Esophagus squamous epithelium (tissue), 5 donors: ENCODE measurements at places on chromosomes 1 and 21. TPM values are rescaled to one million over a fixed set of nuclear protein-coding genes. Genes with fewer than 3 reads are reported as not detected.

NBPF6 gene
- total RNA-seq = not detected

RPE65 gene
- total RNA-seq = not detected

GRCh38 chr1:83676106-83676505 lies 322.8 kb downstream of the TTLL7 start:
- no peak overlapping the region for H3K27ac ChIP-seq
- H3K27me3 ChIP-seq = no peaks in the 10 kb centered on the region
- H3K4me1 ChIP-seq = no peaks in the 10 kb centered on the region
- DNase-seq = no peak
- no peak overlapping the region for H3K4me3 ChIP-seq

DNA sequence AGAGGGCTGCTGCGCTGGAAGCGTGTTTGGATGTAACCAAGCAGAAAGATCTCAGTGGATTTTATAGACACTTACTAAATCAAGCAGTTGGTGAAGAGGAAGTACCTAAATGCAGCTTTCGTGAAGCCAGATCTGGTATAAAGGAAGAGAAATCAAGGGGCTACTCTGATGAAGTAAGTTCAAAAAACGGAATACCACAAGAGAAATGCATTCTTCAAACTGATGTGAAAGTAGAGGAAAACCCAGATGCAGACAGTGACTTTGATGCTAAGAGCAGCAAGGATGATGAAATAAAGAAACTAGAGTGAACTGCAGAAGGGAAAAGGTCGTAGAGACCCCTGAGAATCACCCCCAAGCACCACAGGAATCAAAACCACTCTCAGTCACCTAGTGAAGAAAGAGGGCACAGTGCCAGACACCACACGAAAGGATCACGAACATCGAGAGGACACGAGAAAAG lies 40.8 kb upstream of the NEXN start:
- DNase-seq = no peak
- no peaks in the 10 kb centered on the region for H3K36me3 ChIP-seq
- H3K27ac ChIP-seq = no peak overlapping the region
- H3K4me3 ChIP-seq = no peak overlapping the region
- H3K4me1 ChIP-seq = no peaks in the 10 kb centered on the region

DNA sequence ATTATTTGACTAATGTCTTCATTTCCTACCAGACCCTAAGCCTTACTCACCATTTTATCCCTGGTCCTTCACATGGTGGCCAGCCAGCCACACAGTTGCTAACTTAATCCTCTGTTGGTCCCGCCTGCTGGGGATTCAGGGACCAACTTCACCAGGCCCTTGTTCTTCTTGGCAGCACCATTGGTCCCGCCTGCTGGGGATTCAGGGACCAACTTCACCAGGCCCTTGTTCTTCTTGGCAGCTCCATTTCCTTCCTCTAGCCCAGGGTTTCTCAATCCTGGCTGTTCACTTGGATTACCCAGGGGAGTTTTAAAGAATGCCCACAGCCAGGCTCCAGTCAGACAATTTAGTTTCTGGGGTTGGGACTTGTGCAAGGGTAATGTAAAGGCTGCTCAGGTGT lies 233.1 kb upstream of the CSF3R start:
- no peaks in the 10 kb centered on the region for H3K27me3 ChIP-seq
- H3K27ac ChIP-seq = no peak overlapping the region
- H3K36me3 ChIP-seq = no peaks in the 10 kb centered on the region

- no peak overlapping the region for H3K27ac ChIP-seq
- no peaks in the 10 kb centered on the region for H3K4me1 ChIP-seq
- no peaks in the 10 kb centered on the region for H3K36me3 ChIP-seq
- DNase-seq = no peak
- H3K4me3 ChIP-seq = no peak overlapping the region
Observed at GRCh38 chr1:156172696-156173470, 19.5 kb downstream of the SEMA4A start.

- no peaks in the 10 kb centered on the region for H3K36me3 ChIP-seq
- H3K4me1 ChIP-seq = peaks cover 3% of the 10 kb centered on the region
- no peak for DNase-seq
Observed at GRCh38 chr1:94024104-94024792, 96.7 kb downstream of the ABCA4 start.

- H3K4me1 ChIP-seq = peaks cover 14% of the 10 kb centered on the region
- no peaks in the 10 kb centered on the region for H3K36me3 ChIP-seq
- no peaks in the 10 kb centered on the region for H3K27me3 ChIP-seq
- no peak overlapping the region for H3K27ac ChIP-seq
- no peak for DNase-seq
Observed at GRCh38 chr1:31771891-31772668, 7.9 kb upstream of the ADGRB2 start.

DNA sequence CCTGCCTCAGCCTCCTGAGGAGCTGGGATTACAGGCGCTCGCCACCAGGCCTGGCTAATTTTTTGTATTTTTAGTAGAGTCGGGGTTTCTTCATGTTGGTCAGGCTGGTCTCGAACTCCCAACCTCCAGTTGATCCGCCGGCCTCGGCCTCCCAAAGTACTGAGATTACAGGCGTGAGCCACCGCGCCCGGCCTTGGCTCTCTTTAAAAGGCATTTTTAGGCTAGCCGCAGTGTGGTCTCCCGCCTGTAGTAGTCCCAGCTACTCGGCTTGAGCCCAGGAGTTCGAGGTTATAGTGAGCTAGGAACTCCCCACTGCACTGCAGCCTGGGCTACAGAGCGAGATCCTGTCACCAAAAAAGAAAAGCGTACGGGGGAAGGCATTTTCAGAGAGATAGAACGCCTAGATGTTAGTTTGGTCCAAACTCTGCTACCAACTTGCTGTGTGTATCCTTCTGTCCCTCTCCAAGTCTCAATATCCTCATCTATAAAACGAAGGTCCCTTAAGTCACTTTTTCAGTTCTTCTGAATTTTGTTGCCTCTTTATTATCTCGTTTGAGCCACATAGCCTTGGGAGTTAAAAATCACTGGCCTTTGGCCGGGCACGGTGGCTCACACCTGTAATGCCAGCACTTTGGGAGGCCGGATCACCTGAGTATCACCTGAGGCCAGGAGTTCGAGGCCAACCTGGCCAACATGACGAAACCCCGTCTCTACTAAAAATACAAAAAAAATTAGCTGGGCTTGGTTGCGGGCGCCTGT lies 734 bp downstream of the MED18 start:
- peak overlapping the region; percentile 58 for H3K4me3 ChIP-seq
- peaks cover 12% of the 10 kb centered on the region for H3K4me1 ChIP-seq
- H3K36me3 ChIP-seq = peaks cover 43% of the 10 kb centered on the region
- DNase-seq = no peak
- no peaks in the 10 kb centered on the region for H3K27me3 ChIP-seq

- no peaks in the 10 kb centered on the region for H3K27me3 ChIP-seq
- no peak overlapping the region for H3K4me3 ChIP-seq
- peaks cover 15% of the 10 kb centered on the region for H3K4me1 ChIP-seq
- DNase-seq = no peak
- peak overlapping the region; percentile 62 for H3K27ac ChIP-seq
Observed at GRCh38 chr1:96049759-96050409, 671.7 kb upstream of the PTBP2 start.

- H3K4me3 ChIP-seq = no peak overlapping the region
- H3K4me1 ChIP-seq = no peaks in the 10 kb centered on the region
- no peaks in the 10 kb centered on the region for H3K36me3 ChIP-seq
- DNase-seq = no peak
- no peaks in the 10 kb centered on the region for H3K27me3 ChIP-seq
Observed at GRCh38 chr1:245398180-245398579, 243.4 kb downstream of the KIF26B start.
